ENCODE measurements at places on chromosomes 2 and 18.
A peak's percentile ranks its signal among the peaks of the same experiment; 100 is the strongest.

GRCh38 chr2:88188748-88189147 lies 18.6 kb downstream of the THNSL2 start:
- DNase-seq = peak; percentile 71

DNA sequence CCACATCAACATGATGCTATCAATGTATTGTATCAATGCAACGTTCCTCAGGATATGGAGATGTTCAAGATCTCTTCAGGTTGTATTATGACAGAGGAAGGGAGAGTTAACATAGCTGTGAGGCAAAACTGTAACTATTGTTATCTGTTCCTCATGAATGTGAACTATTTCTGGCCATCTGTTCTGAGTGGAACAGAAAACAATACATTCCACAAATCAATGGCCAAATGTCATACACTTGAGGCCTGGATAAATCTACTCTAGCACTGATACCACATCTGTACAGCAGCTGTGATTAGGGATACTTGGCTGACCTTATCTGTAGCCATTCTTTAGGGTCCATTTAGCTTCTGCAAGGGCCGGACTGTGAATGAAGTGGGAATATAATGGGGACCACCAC lies 447.9 kb downstream of the IRS1 start:
- DNase-seq = no peak

- DNase-seq = no peak
These were observed 507.8 kb downstream of the FBXO15 start for GRCh38 chr18:73639788-73640187.

GRCh38 chr2:109151519-109151918 lies 22.5 kb downstream of the SH3RF3 start:
- DNase-seq = no peak

Data from NCI-H82 (cell line).